ENCODE measurements at places on chromosomes 6 and 20. TPM values are rescaled to one million over a fixed set of nuclear protein-coding genes. Genes with fewer than 3 reads are reported as not detected.

ARFGAP1 gene
- 29.5 TPM for total RNA-seq

ROS1 gene
- 0.04 TPM for total RNA-seq

C6orf132 gene
- 1.8 TPM for total RNA-seq

CST4 gene
- not detected for total RNA-seq

LGSN gene
- not detected for total RNA-seq

RAB44 gene
- total RNA-seq = not detected

ARMC12 gene
- total RNA-seq = not detected

HLA-DRB1 gene
- total RNA-seq = 81.3 TPM

HSPA1A gene
- 409 TPM for total RNA-seq

RNF217 gene
- total RNA-seq = 13.9 TPM

PRR18 gene
- total RNA-seq = not detected

MAPK14 gene
- 36.5 TPM for total RNA-seq

ELOVL4 gene
- total RNA-seq = 0.25 TPM

C20orf141 gene
- total RNA-seq = not detected

TRAPPC3L gene
- not detected for total RNA-seq
